Fibroblast of the aortic adventitia (primary cell): ENCODE measurements at places on chromosomes 16 and 17.

DNA sequence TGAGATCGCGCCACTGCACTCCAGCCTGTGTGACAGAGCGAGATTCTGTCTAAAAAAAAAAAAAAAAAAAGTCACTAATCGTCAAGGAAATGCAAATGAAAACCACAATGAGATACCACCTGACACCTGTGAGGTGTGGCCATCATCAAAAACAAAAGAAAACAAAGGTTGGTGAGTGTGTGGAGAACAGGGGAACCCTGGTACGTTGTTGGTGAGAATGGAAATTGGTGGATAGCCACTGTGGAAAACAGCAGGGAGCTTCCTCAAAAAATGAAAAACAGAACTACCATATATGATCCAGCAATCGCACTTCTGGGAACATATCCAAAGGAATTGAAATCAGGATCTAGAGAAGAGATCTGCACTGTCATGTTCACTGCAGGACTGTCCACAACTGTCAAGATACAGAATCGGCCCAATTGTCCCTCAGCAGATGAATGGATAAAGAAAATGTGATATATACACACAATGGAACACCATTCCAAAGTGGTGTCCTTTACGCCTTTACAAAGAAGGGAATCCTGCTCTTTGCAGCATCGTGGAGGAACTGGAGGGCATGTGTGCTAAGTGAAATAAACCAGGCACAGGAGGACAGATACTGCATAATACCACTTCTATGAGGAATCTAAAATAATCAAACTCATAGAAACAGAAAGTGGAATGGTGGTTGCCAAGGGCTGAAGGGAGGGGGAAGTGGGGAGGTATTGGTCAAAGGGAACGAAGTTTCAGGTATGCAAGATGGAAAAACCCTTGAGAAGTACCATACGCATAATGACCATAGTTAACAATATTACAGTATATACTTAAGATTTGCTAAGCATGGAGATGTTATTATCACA lies 63.5 kb upstream of the PLCG2 start:
- no peak for DNase-seq

GRCh38 chr16:12257926-12258561 lies 281.5 kb downstream of the SNX29 start:
- no peak for DNase-seq

GRCh38 chr16:20167323-20167722 lies 93.6 kb upstream of the GPR139 start:
- DNase-seq: no peak

- DNase-seq: no peak
These were observed 27.7 kb downstream of the GPR142 start for GRCh38 chr17:74394977-74395376.

DNA sequence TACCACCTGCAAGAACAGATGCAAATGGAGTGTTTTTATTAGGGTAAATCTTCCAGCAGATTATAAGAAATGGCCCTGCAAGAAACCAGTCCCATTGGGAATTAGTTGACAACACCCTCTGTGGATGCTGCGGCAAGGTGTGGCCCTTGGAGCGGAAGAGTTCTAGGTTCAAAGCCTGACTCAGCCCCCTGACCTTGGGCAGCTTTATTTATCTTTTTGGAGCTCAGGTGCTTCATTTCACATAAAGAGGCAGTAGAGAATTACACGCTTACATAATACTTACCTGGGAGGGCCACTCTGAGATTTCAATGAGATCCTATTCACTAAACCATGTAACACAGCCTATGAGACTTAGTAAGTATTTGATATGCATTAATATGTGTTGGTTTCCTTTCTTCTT lies 318.2 kb upstream of the SOX9 start:
- DNase-seq: no peak

- no peak for DNase-seq
These were observed 941 bp upstream of the GDPD1 start for GRCh38 chr17:59219370-59219769.

GRCh38 chr17:5297245-5297644 lies 15.2 kb downstream of the RABEP1 start:
- no peak for DNase-seq

DNA sequence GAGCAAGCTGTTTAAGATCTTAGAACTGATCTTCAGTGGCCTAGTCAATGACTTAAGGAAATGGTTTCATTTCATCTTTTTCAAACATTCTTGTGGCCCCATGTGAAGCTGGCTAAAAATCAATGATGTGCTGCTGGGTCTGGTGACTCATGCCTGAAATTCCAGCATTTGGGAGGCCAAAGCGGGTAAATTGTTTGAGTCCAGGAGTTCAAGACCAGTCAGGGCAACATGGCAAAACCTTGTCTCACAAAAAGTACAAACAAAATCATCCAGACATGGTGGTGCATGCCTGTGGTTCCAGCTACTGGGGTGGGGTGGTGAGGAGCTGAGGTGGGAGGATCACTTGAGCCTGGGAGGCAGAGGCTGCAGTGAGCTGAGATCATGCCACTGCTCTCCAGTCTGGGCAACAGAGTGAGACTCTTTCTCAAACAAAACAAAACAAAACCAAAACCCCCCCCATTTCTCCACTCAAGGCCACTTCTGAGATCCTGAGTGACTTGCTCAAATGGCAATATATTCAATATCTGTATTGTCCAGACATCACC lies 17.4 kb upstream of the COL1A1 start:
- peak; percentile 97 for DNase-seq

- no peak for DNase-seq
These were observed 109.7 kb downstream of the ADCY9 start for GRCh38 chr16:4006397-4006999.

DNA sequence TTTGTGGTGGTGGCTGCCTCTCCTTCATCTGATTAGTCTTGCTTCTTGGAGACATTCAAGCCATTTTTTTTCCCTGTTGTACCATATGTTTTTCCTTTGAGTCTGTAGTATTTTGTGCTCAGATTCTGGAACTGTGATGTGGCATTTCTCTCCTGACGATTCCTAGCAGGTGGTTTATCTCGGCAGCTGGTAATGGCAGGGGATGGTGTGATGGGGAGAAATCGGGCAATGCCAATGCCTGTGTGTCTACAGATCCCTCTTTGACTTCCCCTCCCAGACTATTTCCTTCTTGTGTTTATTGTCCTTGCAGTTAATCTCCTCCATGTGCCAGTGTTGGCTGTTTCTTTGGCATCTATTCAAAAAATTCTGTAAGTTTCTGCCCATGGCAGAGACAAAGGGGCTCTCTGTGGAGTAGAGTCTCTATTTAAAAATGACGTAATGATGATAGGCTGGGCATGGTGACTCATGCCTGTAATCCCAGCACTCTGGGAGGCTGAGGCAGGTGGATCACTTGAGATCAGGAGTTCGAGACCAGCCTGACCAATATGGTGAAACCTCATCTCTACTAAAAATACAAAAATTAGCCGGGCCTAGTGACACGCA lies 90.2 kb upstream of the ERCC4 start:
- no peak for DNase-seq

GRCh38 chr16:64983963-64984362 lies 137.9 kb downstream of the CDH11 start:
- peak; percentile 70 for DNase-seq

DNA sequence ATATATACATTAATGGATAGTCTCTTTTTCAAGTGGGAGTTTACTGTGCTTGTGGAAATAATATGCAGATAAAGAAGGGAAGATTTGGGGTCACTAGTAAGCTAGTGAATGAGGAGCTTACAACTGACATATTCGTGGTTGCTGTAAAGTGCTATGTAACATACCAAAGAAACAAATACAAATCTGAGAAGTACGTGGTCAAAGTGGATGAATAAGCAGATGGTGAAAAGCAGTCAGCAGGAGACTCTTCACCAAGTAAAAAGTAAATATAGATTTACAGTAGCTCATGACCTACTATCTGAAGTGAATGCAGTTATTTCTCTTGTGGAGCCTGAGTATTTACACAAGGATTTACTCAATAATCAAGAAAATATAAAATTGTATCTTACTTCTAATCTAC lies 136.6 kb upstream of the ELAC2 start:
- no peak for DNase-seq

- DNase-seq: no peak
These were observed 83.9 kb downstream of the YPEL2 start for GRCh38 chr17:59415397-59415796.

DNA sequence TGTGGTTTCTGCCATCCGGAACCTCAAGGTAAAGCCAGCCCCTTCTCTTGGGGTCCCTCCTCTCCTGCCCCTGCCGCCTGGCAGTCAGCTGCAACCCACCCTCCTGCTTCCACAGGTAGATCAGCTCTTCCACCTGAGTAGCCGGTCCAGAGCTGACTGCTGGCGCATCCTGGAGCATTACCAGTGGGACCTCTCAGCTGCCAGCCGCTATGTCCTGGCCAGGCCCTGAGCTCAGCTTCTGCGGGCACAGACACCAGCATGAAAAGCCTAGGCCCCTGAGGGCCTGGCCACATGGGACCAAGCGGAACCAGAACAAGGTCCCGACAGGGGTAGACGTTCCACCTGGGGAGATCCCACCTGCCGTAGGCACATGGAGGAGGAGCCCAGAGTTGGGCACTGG lies 5.5 kb downstream of the PLSCR3 start:
- no peak for DNase-seq

- no peak for DNase-seq
These were observed 685 bp upstream of the PSMD3 start for GRCh38 chr17:39979893-39980350.
